ENCODE measurements at places on chromosomes 6 and 20.

DNA sequence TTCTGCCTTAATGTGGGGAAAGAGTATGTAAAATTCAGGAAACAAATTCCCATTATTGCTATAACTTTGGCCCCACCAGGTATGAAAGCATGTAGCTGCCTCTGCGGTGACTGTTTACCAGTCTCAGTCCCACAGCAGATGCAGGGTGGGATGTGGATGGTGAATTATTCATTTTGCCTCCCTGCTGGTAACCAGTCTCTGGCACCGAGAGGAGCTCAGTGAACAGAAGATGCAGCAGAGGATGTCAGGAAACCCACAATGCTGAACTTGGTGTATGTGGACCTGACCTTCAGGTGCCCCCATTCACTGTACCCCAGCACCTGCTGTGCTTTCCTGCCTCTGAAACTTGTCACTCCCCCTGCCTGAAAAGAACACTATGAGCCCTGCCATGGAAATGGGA lies 8.8 kb upstream of the METTL24 start:
- no peak for DNase-seq

DNA sequence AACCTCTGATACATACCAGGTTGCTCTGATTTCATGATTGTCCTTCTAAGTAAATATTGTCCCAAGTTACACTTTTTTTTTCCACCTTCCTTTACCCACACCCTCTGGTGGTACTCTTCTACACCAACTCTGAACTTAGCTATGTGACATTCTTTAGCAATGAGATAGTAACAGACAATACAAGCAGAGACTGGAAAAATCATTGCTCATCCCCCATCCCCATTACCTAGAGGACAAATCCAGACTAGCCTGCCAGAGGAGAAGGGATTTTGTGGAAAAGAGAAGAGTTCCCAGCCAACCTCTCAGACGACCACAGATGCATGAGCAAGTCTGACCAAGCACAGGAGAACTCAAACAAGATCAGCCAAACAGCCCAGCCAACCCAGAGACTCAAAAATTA lies 32.8 kb upstream of the TFAP2B start:
- DNase-seq, result no peak

- no peak for DNase-seq
These were observed 263.4 kb downstream of the NKAIN2 start for GRCh38 chr6:124066946-124067552.

DNA sequence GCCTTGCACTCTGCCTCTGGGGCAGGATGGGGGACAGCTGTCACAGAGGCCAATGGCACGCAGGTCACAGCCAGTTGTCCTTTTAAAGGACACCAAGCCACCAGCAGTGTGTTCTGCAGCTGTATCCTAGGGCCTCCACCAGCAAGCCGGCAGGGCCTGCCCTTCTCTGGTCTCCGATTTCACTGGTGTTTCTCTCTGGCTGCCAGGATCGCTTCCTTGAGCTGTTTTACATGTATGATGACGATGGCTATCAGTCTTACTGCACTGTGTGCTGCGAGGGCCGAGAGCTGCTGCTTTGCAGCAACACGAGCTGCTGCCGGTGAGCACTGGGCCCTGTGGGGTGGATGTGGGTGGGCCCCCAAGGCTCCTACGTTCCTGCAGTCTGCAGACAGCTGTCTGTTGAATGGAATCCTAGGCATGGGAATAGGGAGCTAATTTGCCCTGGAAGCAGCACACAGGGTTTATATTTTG lies 22.7 kb upstream of the MAPRE1 start:
- DNase-seq, result no peak

DNA sequence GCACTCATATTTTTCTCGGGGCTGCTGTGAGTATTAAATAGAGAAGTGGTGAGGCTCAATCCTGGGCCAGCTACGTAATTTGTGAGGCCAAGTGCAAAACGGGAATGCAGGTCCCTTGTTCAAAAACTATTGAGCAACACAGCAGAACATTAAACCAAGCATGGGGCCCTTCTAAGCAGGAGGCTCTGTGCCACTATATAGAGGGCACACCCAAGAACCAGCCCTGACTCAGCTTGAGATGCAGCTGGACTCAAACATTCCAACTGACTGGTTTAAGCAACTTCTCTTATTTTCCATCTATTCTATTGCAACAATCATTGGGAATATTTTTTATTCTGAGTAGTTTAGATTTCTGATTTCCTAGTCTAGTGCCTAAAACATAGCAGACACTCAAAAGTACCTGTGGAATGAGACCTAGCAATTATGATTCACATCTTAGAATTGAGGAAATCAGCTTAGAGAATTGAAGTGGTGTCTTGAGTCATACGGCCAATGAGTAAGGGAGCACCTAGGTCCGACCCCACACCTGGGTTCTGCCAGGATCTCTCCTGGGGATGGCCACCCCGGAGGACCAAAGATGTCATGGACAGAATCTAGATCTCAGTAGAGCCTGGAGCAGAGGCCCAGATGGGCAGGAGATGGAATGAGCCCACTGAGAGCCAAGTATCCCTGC lies 1.3 kb downstream of the SIRPB2 start:
- DNase-seq, result no peak

- DNase-seq, result no peak
These were observed 268.3 kb downstream of the HIVEP2 start for GRCh38 chr6:142676647-142677192.

All from non-pigmented ciliary epithelial cell (primary cell).